ENCODE measurements at places on chromosomes 16 and 17. TPM values are rescaled to one million over a fixed set of nuclear protein-coding genes. Genes with fewer than 3 reads are reported as not detected.

MT1H gene
- 32.9 TPM for polyA plus RNA-seq

ABCA8 gene
- 1.6 TPM for polyA plus RNA-seq

MIEF2 gene
- 7.6 TPM for polyA plus RNA-seq

CMTM1 gene
- 0.22 TPM for polyA plus RNA-seq

NUDT16L1 gene
- polyA plus RNA-seq: 18.5 TPM

IRX3 gene
- polyA plus RNA-seq: 12.3 TPM

GNGT2 gene
- 1.3 TPM for polyA plus RNA-seq

CDH16 gene
- polyA plus RNA-seq: 6.5 TPM

LONP2 gene
- polyA plus RNA-seq: 28.6 TPM

CES5A gene
- 0.04 TPM for polyA plus RNA-seq

SPNS3 gene
- polyA plus RNA-seq: 0.36 TPM

KATNIP gene
- 13.8 TPM for polyA plus RNA-seq

SGCA gene
- 10.0 TPM for polyA plus RNA-seq

USP32 gene
- polyA plus RNA-seq: 9.5 TPM

PYDC1 gene
- not detected for polyA plus RNA-seq

EPN2 gene
- polyA plus RNA-seq: 44.7 TPM

TBC1D3B gene
- polyA plus RNA-seq: 5.8 TPM

CALB2 gene
- polyA plus RNA-seq: 2.2 TPM

AOC3 gene
- 25.3 TPM for polyA plus RNA-seq

TM4SF5 gene
- not detected for polyA plus RNA-seq

SLC16A6 gene
- polyA plus RNA-seq: 9.7 TPM

ZNF629 gene
- polyA plus RNA-seq: 3.4 TPM

CDRT15L2 gene
- not detected for polyA plus RNA-seq

PERCC1 gene
- not detected for polyA plus RNA-seq

CHTF8 gene
- 18.8 TPM for polyA plus RNA-seq

ARHGDIA gene
- polyA plus RNA-seq: 201 TPM

KRTAP4-1 gene
- polyA plus RNA-seq: not detected

MT1X gene
- polyA plus RNA-seq: 1,505 TPM

RHBDL3 gene
- 0.58 TPM for polyA plus RNA-seq

CSH1 gene
- not detected for polyA plus RNA-seq

ZNF207 gene
- 114 TPM for polyA plus RNA-seq

CDC6 gene
- 7.5 TPM for polyA plus RNA-seq

SSTR5 gene
- polyA plus RNA-seq: not detected

KRT33B gene
- 0.12 TPM for polyA plus RNA-seq

ZG16 gene
- not detected for polyA plus RNA-seq

EPX gene
- polyA plus RNA-seq: not detected

TMEM208 gene
- 73.4 TPM for polyA plus RNA-seq

KRT15 gene
- polyA plus RNA-seq: 1,457 TPM

UTS2R gene
- polyA plus RNA-seq: not detected

ZNF267 gene
- polyA plus RNA-seq: 4.3 TPM

SAMD14 gene
- 0.44 TPM for polyA plus RNA-seq

KCNH4 gene
- polyA plus RNA-seq: 0.02 TPM

MYH13 gene
- 0.04 TPM for polyA plus RNA-seq

RNF43 gene
- 7.5 TPM for polyA plus RNA-seq

TPSD1 gene
- 1.5 TPM for polyA plus RNA-seq

HEXIM2 gene
- polyA plus RNA-seq: 4.5 TPM

CACNA1G gene
- 0.13 TPM for polyA plus RNA-seq

SPATA32 gene
- not detected for polyA plus RNA-seq

CD7 gene
- 2.6 TPM for polyA plus RNA-seq

C17orf78 gene
- not detected for polyA plus RNA-seq

TP53TG3F gene
- polyA plus RNA-seq: 0.07 TPM

PMFBP1 gene
- 0.46 TPM for polyA plus RNA-seq

PLD6 gene
- polyA plus RNA-seq: 1.2 TPM

Measured in esophagus (tissue), 2 donors.